ENCODE measurements at places on chromosomes 1 and 21.

- DNase-seq = no peak
Observed at GRCh38 chr1:93581917-93582850, 99.5 kb downstream of the BCAR3 start.

GRCh38 chr1:192951691-192952460, 107.3 kb downstream of the UCHL5 start:
- no peak for DNase-seq

GRCh38 chr1:10814976-10815857, 18.8 kb upstream of the CASZ1 start:
- no peak for DNase-seq

- DNase-seq = no peak
Observed at GRCh38 chr1:27133991-27134390, 20.9 kb downstream of the SLC9A1 start.

- no peak for DNase-seq
Observed at GRCh38 chr21:31030367-31031106, 7.7 kb downstream of the KRTAP19-8 start.

GRCh38 chr1:161052899-161053298, 7.1 kb upstream of the USF1 start:
- DNase-seq = no peak

- DNase-seq = no peak
Observed at GRCh38 chr1:185315445-185316071, 1.5 kb downstream of the IVNS1ABP start.

DNA sequence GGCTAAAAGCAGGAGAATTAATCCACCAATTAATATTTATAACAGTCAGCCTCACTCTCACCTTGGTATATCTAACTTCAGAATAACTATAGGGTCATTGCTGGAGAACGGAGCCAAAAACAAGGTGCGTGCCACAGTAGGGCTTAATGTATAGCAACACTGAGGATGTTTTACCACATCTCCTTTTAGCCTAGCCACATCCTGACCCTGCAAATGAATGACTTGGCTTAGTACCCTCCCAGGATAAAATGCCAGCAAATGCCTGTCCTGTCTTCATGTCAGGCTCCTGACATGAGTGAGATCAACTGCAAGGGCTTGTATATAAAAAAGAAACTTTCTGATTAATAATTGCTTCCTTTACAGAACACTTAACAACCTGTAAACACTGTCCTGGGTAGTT, 2.7 kb upstream of the CDC42BPA start:
- DNase-seq = no peak

- DNase-seq = no peak
Observed at GRCh38 chr1:16218014-16218673, 5.7 kb upstream of the ARHGEF19 start.

DNA sequence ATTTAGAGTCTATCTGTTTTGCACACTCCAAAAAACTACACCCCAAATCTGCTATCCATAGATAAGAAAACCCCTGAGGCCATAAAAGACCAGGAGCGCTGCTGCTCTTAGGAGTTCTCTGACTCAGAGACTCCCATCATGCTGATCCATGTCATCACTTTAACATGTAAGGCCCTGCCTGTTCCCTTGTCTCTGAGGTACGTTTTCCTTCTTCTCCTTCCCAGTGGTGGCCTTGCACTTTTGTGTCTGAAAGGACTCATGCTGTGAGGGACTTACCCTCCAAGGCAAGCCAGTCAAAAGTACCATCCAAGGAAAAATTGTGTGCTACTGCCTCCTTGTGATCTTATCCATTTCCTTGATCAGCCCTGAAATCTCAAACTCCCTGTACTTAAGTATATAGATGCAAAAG, 427.4 kb upstream of the NCAM2 start:
- no peak for DNase-seq

- no peak for DNase-seq
Observed at GRCh38 chr1:236800002-236800620, 5.0 kb downstream of the MTR start.
